ENCODE measurements at places on chromosomes 1 and 21.

DNA sequence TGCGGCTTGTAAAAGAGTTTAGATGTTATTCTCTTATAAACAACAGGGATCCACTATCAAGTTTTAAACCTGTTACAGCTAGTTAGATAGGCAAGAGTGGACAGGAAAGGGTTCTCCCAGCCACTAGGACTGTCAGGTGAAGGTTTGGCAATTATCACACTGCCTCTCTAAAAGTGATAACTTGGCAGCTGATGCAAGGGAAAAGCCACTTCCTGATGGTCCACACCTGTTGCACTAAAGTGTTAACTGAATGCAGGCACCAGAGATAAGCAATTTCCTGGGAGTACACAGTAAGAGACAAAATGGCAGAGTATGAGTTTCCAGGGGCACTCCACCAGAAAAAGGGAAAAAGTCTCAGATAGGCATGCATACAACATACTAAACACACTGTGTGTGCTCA is 99.4 kb downstream of the VAV3 start:
- no peak for DNase-seq

- DNase-seq = no peak
These were observed 354.7 kb downstream of the LMO4 start for GRCh38 chr1:87683196-87683956.

GRCh38 chr1:58785442-58786058 is 1.7 kb upstream of the JUN start:
- DNase-seq = peak; percentile 68

GRCh38 chr1:192861860-192862259 is 53.0 kb downstream of the RGS2 start:
- DNase-seq = no peak

DNA sequence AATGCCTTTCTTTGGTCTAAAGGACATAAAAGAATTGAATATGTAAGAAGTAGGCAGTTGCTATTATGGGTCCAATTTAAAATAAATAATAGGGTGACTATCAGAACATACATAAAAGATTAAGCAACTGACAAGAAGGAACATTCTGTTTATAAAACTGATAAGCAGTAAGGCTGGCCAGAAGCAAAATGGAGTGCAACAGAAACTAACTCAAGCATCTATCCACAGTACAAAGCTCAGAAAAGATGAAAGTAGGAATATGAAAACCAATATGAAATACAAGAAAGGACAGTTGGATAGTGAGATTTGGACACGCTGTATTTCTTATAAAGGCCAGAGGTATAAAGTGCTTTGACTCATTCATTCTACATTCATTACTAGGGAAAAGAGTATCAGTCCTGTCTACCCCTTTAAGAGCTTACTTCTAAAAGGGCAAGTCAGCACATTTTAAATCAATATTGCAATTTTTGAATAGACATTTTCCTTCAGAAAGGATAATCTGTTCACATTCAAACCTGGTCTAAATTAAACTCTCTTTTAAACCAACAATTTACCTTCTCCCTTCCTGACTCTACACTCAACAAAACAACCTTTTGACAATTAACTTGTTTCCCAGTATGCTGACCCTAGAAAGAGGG is 14.4 kb downstream of the ALDH9A1 start:
- no peak for DNase-seq

DNA sequence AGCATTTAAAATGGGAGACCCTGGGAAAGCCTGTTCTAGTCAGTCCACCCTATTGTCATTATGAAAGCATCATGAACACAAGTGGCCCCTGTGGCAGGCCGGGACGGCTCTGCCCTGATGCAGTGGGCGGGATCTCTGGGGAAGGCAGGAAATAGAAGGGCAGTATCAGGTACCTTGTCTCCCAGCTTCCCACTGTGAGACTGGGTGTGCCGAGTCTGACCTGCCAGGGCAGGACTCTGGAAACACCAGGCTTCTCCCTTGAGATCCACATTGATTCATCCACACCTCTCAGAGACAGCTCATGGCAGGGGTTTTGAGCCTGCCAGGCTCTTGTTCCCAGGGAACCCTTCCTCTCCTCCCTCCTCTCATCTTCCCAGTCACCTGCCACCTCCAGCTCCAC is 24.5 kb upstream of the GNPAT start:
- no peak for DNase-seq

DNA sequence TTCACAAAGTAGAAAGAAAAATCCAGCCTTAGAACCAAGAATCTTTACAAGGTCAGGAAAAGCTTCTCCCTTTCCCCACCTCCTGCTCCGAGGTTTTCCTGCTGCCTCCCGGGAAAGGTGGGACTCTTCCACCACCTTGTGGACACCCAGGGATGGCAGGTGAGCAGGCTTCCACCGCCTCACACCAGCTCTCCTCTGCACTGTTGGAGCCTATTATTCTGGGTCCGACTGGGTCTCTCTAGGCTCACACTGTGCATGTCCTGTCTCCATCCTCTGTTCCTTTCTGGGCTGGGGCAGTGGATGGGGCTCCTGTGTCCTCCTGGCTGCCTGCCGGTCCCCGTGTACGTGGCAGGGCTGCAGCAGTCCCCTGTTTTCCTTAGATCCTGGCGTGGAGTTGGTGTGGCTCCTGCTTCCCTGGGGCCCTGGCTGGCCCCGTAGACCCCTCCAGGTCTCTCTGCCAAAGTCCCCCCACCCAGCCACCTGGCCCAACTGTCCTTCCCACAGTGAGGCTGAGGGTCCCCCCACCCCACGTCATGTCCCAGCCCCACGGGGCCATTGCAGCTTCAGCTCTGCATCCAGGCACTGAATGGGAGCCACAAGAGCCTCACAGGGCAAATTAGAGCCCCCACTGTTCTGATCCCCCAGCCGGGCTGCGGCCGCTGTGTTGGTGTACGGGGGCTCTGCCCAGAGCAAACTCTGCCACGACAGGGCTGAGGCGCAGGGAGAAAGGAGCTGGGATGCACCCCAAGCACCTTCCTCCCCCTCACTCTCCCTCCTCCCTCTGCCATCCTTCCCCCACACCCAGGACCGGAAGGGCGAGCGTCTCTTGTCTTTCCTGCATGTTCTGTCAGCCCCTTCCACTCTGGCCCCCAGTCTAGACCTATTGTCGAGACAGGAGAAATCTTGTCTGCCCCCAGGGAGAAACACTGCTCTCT is 3.3 kb upstream of the SLC45A1 start:
- DNase-seq = peak; percentile 46

DNA sequence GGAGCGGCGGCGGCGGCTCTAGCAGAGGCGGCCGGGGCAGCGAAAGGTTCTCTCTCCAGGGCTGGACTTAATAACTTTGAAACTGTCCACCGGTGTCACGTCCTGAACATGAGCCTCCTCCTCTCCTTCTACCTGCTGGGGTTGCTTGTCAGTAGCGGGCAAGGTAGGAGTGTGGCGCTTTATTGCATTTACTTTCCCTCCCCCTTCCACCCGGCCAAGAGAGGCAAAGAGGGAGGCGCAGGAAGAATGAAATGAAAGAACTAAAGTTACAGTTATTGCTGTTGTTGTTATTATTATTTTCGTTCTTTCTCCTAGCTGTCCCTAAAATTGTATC is 214 bp downstream of the NCAM2 start:
- no peak for DNase-seq

DNA sequence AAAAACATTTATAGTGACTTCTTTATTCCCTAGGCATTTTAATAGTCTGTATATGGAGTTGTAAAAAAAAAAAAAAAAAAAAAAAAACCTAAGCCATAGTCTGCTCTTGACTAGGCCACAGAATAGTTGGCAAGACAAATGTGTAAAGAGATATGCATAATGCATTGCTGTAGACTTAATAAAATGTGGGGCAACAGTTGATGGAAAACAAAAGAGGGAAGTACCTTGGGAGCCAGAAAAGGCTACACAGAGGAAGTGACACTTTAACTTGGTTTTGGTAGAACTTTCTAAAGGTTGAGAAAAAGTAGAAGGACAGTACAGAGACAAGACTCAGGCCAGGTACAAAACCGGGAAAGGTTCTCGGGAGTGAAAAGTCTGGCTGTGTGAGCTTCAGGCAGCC is 802.9 kb upstream of the ADAMTS5 start:
- DNase-seq = no peak

- no peak for DNase-seq
These were observed 488 bp upstream of the ADAMTS1 start for GRCh38 chr21:26845759-26846035.

GRCh38 chr1:178532392-178532791 is 19.5 kb downstream of the TEX35 start:
- DNase-seq = peak; percentile 54

DNA sequence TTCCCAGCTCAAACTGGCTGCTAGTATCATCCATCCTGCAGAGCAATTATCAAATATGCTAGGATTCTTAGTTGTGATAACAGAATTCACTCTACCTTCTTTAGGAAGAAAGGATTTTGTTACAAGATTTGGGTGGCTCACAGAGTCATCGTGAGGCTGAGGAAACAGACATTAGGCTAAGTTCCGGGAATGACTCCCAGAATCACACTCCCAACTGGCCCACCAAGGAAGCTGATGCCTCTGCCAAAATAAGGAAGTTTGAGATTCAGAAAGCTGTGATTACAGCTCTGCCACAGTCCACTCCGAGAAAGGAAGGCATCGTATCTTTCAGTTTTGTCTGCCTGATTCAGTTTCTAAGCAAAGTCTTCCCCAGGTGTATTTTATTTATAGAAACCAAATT is 50.6 kb upstream of the LYPLAL1 start:
- DNase-seq = no peak

GRCh38 chr1:66606362-66607065 is 72.6 kb downstream of the SGIP1 start:
- DNase-seq = no peak

- DNase-seq = no peak
These were observed 228.9 kb upstream of the TMEM51 start for GRCh38 chr1:14924455-14925331.

DNA sequence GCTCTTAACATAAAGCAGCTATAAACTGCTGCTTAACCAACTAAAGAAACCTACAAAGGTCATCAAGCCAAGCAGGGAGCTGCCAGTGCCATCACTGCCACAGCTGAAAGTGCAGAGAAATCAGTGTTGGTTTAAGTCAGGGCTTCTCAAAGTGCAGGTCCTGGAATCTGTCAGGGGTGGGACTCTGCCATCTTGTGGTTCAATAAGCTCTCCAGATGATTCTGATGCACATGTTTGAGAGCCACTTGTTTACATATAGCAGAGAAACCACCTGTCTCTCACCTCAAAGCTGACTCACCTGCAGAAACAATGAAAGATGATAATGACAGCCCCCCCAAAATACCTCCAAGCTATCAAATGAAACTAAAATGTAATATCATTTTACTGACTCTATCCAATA is 49.3 kb downstream of the SH3GLB1 start:
- no peak for DNase-seq

- no peak for DNase-seq
These were observed 16.8 kb downstream of the SLC19A2 start for GRCh38 chr1:169468982-169469381.

DNA sequence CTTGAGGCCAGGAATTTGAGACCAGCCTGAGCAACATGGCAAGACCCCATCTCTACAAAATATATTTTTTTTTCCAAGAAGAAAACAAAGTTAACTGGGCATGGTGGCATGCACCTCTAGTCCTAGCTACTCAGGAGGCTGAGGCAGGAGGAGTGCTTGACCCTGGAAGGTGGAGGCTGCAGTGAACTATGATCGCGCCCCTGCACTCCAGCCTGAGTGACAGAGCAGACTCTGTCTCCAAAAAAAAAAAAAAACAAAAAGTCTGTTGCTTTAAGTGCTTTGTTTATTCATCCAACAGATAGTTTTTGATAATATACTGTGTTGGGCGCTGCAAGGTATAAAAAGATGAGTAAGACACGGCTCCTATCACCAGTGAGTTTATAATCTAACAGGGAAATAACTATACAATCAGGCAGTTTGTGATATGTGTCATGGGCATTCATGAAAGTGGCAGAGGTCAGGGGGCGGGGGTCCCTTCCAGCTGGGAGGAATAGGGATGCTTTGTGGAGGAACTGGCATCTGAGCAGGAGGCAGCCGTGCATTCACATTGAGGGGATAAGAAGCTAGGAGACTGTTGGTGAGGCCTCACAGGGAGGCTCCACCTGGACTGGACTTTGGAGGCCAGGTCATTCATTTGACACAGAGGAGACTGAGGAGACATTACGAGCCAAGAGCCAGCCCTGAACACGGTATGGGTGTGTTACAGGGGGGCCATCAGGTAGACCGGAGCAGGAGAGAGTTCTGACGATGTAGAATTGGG is 67.3 kb upstream of the ERRFI1 start:
- DNase-seq = no peak

DNA sequence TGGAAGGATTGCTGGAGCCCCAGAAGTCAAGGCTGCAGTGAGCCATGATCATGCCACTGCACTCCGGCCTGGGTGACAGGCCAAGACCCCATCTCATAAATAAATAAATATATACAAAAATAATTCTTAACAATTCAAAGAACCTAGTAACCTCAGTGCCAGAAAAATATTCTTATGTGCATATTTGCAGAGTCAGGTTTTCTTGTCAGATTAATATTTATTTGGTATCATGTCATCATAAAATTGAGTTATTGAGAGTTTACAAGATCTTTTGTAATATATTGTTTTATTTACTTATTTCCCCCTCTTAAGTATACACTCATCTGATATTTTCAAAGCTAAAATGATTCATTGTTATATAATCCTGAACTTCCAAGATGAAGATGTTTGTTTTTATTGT is 24.5 kb upstream of the AGL start:
- DNase-seq = no peak

- DNase-seq = no peak
These were observed 26.2 kb downstream of the STUM start for GRCh38 chr1:226574591-226575435.

DNA sequence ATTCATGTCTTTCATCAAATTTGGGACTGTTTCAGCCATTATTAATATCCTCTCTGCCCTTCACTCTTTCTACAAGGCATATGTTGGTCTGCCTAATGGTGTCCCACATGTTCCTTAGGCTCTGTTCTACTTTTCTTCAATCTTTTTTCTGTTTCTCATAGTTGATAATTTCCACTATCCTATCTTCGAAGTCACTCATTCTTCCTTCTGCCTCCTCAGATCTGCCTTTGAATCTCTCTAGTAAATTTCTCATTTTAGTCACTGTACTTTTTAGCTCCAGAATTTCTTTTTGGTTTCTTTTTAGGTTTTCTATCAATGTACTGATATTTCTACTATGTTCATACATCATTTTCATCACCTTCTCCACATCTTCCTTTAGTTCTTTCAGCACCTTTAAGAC is 20.0 kb upstream of the NIBAN1 start:
- no peak for DNase-seq

- no peak for DNase-seq
These were observed 133.1 kb downstream of the CAMTA1 start for GRCh38 chr1:6918186-6918924.

DNA sequence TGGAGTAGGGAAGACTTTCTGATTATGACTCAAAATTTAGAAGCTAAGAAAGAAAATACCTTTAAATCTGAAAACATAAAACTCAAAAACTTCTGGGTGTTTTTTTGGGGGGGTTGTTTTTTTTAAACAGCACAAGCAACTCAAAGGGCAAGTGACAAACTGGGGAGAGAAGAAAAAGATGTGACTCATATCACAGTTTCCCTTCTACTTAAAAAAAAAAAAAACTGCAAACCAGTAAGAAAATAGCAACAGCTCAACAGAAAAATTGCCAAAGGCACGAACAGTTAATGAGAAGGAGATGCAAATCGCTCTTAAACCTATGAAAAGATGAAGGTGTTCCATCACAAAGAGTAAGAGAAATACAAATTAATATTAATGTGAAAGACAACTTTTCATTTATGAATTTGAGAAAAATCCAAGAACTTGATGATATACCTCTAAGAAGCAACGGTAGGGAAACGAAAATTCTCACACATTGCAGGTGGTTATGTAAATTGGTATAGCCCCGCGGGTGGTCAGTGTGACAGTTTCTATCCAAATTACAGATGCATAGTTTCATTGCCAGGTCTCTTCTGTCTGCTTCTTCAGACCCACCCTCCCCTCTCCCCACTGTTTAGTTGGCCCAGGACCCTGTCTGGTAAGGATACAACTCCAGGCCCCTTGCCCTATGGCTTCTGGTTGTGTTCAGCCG is 9.0 kb downstream of the IFNAR2 start:
- no peak for DNase-seq
